ENCODE measurements at places on chromosomes 4 and X. TPM values are rescaled to one million over a fixed set of nuclear protein-coding genes. Genes with fewer than 3 reads are reported as not detected.
A peak's percentile ranks its signal among the peaks of the same experiment; 100 is the strongest.

MTTP gene
- total RNA-seq = 0.96 TPM

TEX11 gene
- 0.25 TPM for total RNA-seq

CT47B1 gene
- not detected for total RNA-seq

DNA sequence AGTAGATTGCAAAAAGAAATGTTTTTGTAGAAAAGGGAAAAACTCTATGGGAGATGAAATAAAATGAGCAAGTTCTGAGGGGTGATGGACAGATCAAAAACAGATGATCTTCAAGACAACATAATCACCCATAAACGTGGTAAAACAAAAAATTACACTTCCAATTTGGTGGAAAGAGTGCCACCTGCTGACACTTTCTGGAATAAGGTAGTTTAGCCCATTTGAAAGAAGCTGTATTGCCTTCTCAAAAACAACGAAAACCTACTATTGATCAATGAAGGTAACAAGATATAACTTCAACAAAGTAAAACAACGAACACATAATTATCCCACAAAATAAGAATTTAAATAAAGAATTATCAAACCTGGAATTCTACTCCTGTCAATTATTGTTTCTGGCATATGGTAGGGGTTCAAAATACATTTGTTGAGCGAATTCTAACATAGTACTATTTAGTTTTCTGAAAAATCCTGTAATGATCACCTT lies 2.5 kb downstream of the COQ2 start:
- no peak for DNase-seq

DNA sequence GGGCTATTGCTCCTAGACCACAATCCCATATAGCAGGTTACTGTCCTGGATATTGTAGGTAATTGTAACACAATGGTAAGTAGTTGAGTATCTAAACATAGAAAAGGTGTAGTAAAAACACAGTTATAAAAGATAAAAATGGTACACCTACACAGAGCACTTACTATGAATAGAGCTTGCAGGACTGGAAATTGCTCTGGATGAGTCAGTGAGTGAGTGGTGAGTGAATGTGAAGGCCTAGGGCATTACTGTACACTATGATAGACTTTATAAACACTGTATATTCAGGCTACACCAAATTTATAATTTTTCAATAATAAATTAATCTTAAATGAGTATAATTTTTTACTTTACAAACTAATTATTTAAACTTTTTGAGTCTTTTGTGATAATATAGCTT lies 425.7 kb downstream of the PABPC4L start:
- DNase-seq = no peak

- no peak for DNase-seq
Measured at GRCh38 chrX:23952984-23953907, 45.4 kb downstream of the CXorf58 start.

GRCh38 chr4:54085284-54085683 lies 14.7 kb upstream of the GSX2 start:
- no peak for DNase-seq

GRCh38 chrX:53440101-53440500 lies 5.9 kb upstream of the HSD17B10 start:
- DNase-seq = no peak

DNA sequence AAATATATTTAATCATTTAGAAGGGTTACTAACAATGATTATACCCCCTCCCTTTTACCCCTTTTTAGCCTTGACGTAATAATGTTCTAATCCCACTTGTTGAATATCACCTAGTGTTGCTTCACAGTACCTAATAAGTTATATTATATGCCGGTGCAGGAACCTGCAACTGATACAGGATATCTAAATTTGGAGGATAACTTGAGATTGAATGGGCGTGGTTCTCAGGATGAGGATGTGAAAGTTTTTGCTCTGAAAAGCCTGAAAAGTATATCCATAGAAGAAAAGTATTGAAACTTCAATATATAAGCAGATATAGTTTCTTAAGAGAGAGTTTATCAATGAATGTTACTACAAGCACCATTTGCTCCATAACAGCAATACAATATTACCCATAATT lies 59.8 kb downstream of the ZNF711 start:
- DNase-seq = no peak

GRCh38 chr4:25696409-25696808 lies 40.8 kb downstream of the SLC34A2 start:
- DNase-seq = no peak

- DNase-seq = no peak
Measured at GRCh38 chr4:182062936-182063335, 180.3 kb upstream of the TENM3 start.

DNA sequence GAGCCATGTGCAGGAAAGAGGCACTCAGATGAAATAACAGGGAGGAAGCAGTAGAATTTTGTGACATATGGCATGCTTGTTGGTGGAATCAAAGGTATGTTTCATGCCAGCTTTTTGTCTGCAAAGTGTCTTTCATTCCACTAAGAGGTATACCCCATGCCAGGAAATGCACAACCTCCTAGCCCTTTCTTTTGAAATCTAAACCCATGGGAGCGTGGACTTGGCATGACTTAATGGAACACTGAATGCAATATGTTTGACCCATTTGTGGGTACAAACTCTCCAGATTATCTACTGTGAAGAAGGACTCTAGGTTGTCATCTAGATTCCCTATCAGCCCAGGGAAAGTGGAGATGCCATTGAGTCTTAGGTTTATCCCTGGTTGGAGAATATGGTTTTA lies 338.3 kb upstream of the TEX13C start:
- DNase-seq = no peak

DNA sequence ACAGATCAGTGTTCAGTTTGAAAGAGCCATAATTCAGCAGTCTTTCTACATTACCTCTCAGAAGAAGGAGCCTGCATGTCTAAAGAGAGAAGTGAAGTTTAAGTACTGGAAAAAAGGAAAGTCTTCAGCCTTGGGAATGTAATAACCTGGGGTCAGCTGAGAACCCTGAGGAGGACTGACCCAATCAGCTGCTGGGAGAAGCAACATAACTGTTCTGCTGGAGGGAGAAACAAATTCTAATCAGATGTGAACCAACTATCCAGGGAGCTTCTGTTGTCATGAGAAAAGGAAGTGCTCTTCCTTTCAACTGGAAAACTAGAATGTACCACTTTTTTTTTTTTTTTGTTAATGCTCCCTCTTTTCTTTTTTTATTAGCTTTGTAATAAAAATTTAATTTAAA lies 64.5 kb upstream of the PDE5A start:
- DNase-seq = no peak

GRCh38 chr4:176883108-176883550 lies 90.4 kb upstream of the VEGFC start:
- DNase-seq = no peak

- no peak for DNase-seq
Measured at GRCh38 chrX:151981129-151981528, 6.7 kb upstream of the GABRE start.

DNA sequence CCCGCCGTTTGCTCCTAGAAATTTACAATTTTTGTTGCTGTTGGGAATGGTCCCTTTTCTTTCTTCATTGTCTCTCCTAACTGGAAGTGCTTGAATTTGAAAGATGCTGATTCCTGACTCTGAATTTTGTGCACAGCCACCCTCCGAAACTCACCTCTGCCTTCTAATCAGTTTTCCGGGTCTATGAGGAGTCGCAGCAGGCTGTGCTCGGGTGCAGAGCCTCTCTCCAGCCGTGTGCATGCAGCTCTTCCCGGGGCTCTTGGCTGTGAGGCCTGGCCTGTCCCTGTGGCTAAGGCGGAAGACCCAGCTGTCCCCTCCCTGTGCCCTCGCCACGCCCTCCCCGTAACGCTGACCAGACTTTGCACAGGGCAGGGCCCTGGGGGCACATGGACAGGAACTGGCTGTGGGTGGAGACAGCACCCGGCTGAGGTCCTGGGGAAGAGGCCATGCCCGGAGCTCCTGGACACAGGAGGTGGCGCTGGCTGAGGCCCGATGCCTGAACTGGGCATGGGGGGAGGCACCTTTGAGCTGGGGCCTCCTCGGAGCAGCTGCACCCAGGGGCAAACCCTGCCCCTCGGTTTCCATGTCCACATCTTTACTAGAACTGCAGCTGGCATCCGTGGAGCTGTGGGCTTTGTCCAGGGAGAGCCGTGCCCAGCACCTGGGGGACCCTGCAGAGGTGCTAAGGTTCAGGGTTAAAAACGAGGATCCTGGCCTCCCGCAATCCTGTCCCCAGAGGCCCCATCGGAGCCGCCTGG lies 32.6 kb upstream of the SPON2 start:
- DNase-seq = peak; percentile 77

DNA sequence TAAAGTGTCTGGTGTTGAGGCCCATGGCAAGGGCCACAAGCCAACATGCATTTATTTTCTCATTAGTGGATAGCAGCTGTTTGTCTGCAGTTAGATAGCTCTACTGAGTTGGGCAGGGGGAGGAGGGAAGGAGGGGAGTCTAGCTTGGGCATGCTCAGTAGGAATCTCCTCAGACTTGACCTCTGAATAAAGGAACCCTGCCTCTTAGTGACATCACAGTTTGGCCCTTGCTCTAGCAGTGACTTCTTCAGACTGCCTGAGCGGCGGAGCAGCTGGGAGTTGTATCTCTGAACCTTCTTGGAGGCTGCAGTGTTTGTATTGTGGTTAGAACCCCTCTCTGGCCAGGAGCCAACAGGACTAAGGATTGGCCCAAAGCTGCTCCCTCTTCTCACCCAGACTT lies 57.4 kb downstream of the BCORL1 start:
- DNase-seq = no peak

GRCh38 chr4:174444390-174444789 lies 77.9 kb downstream of the HPGD start:
- no peak for DNase-seq

- peak; percentile 75 for DNase-seq
Measured at GRCh38 chr4:146243141-146243882, 29.0 kb downstream of the REELD1 start.

Measured in right cardiac atrium (tissue), 5 donors.